ENCODE measurements at places on chromosomes 12 and 14.

GRCh38 chr14:105165134-105165704 lies 3.4 kb downstream of the JAG2 start:
- peak; percentile 43 for DNase-seq

DNA sequence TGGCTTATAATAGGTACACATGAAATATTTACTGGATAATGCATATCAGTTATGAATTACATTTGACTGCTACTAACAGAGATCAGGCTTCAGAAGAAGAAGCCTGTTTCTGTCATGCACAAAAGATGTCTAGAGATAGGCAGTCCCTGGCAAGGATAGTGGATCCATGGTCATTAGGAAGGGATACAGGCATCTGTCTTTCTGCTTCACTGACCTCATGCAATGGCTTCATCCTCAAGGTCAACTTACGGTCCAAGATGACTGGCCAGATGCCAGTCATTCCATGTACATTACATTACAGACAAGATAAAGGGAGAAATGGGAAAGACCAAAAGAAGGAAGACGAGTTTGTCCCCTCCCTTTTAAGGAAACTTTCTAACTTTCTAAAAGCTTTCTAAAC lies 94.0 kb downstream of the NUAK1 start:
- no peak for DNase-seq

DNA sequence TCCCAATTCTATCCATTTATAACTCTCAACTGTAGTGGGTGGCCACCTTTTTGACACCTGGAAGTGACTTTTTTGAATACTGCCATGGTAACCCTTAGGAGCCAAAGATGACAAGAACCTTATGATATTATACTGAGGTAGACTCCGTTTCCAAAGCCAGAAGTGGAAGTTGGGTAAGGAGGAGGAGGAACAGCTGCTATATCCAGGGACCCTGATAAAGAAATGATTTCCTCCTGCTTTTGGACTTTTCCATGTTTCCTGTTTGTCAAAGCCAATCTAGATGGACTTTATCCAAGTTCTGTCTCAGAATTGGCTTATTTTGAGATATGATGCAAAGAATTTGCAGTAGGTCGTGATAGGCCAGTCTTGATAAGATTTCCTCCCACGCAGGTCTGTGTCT lies 14.3 kb downstream of the TRIM9 start:
- DNase-seq = no peak

DNA sequence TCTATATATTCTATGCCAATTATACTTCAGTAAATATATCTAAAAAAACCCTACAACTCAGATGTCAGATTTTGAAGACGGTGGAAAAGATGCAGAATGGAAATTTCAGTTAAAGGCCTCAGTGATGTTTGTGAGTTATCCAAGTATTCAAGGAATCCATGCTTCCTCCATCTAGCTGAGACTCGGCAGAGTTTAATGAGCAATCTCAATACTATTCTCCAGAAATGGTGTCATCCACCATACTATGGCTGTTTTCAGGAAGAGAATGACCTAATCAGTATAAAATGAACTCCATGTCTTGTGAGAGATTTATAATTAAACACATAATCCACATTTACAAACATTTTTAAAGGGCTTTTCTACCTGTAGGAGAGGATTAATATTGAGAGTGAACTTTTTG lies 66.0 kb downstream of the KLHL28 start:
- DNase-seq = no peak

- no peak for DNase-seq
Observed at GRCh38 chr12:124916374-124917134, 2.1 kb upstream of the UBC start.

DNA sequence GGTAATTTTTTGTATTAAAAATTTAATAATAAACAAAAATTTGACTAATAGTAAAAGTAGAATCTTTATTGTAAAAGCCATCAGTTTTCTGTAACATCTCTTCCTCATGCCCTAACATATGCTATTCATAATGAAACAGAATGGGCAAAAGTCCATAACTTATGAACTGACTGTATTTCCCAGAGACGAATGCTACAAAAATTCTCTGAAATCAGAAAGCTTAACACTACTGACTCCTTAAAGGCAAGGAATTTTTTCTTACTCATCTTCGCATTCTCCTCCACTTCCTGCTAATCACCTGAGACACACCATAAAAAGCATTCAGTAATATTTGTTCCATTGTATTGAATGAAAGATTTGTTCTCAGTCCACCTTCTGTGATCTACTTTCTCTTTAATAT lies 17.6 kb downstream of the MON2 start:
- no peak for DNase-seq

GRCh38 chr12:52168019-52168717 lies 23.6 kb downstream of the KRT80 start:
- DNase-seq = no peak

DNA sequence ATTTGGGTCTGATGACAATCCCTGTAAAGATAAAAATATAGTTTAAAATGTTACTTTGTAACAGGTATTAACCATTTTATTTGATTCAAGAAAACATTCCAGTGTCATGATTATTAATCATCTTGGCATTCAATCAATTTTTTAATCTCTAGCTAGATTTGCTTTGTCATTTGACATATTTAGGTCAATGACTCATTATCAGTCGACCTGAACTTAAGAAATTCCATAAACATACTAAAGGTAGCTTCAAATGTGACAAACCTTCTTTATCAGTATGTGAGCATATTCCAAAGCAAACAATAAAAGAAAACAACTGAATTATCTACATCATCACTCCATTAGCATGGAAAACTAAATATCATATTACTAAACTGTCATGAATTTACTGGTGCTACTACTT lies 50.8 kb upstream of the CDKL1 start:
- no peak for DNase-seq

- DNase-seq = no peak
Observed at GRCh38 chr14:59215322-59215721, 26.9 kb downstream of the DAAM1 start.

DNA sequence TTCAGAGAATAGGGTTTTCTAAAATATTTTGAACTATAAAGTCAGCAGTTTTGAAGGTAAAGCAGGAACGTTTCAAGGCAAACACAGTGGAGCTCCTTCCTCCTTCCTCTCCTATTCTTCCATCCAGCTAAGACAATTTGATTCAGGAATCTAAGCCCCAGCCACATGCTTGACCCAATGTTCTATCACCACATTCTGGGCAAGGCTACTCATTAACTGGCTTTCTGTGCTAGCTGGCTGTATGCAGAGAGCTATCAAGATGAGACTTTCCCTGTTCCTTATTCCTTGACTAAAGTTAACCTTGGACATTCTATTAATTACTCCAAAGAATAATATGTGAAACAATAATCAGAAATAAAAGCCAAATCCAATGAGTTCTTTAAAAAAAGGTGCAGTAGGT lies 266.9 kb downstream of the NOVA1 start:
- DNase-seq = no peak

GRCh38 chr12:75704664-75705063 lies 193.3 kb upstream of the KRR1 start:
- DNase-seq = no peak

GRCh38 chr12:116302166-116303058 lies 24.9 kb upstream of the MED13L start:
- DNase-seq = no peak

DNA sequence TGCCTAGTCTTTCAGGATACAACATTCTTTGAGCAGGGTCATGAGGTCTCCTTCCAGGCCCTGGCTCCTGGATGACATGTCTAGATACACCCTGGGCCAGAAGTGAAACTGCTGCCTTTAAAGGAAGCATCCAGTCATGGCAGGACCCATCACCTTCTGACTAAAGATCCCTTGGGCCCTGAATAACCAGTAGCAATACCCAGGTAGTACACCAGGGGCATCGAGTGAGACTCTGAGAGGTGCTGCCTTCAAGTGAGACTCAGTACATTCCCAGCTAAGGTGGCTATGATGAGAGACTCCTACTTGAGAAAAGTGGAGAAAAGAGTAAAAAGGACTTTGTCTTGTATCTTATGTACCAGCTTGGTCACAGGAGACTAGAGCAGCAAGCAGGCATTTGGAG lies 23.5 kb downstream of the OR6C68 start:
- DNase-seq = no peak

GRCh38 chr12:16020031-16020430 lies 108.9 kb downstream of the DERA start:
- DNase-seq = no peak

GRCh38 chr12:52271158-52271557 lies 3.3 kb upstream of the KRT86 start:
- DNase-seq = no peak

DNA sequence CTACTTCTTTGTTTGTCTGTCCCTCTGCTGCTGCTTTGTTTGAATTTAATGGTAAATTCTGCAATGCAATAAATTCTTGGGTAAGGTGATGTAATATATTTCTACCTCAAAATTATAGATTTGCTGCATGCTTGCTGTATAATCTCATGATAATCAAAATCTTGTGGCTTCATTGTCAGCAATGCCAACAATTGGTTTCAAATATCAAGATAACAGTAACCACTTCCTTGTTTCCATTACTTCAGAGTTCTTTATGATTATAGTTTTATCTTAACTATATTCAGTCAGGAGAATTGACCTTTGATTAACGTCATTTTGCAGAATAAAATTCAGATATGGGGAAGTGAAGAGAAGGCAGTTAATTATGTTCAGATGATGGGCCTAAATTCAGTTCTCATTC lies 30.2 kb upstream of the RNU6-8 start:
- DNase-seq = no peak

GRCh38 chr14:69673104-69673503 lies 61.7 kb downstream of the SUSD6 start:
- no peak for DNase-seq

GRCh38 chr12:52085682-52086180 lies 6.2 kb downstream of the SMIM41 start:
- no peak for DNase-seq

Measured in NCI-H526 treated with DMSO at 0.1 percent for 48 hours (cell line).